HCT116 (cell line): ENCODE measurements at places on chromosomes 6 and 20. TPM values are rescaled to one million over a fixed set of nuclear protein-coding genes. Genes with fewer than 3 reads are reported as not detected.
A peak's percentile ranks its signal among the peaks of the same experiment; 100 is the strongest.

DNA sequence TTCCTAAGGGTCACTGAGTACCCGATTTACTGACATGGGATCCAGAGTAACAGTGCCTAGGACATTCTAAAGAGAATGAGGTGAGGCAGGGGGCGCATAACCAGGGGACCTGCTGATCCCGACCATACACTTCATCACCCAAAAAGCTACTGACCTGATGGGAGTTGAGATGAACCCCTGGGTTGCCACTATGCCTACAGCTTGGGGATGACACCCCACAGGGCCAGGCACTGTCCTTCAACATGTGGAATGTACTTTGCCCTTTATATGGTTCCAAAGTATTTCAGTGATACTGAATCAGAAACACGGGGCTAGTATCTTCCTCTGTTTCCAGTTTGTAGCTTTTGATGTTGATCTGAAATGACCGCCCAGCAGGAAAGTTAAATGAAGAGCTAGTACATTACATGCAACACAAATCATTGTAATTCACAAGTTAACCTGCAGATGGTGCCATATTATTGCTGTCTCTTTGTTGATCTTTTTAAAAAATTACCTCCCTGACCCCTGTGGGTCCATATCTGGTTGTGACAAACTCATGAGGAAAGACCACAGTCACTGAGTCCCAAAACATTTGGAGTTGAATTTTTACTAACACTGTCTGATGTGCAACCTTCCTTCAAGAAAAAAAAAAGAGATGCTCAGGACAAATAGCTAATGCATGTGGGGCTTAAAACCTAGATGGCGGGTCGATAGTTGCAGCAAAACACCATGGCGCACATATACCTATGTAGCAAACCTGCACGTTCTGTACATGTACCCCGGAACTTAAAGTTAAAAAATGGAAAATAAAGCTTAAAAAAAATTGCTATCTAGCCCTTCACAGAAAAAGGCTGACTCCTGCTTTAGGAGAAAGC, 42.7 kb upstream of the GCNT2 start:
- DNase-seq, result peak; percentile 41

The PDE7B gene
- 0.61 TPM for total RNA-seq

GRCh38 chr6:104642871-104643270, 216.8 kb downstream of the HACE1 start:
- DNase-seq, result no peak

DNA sequence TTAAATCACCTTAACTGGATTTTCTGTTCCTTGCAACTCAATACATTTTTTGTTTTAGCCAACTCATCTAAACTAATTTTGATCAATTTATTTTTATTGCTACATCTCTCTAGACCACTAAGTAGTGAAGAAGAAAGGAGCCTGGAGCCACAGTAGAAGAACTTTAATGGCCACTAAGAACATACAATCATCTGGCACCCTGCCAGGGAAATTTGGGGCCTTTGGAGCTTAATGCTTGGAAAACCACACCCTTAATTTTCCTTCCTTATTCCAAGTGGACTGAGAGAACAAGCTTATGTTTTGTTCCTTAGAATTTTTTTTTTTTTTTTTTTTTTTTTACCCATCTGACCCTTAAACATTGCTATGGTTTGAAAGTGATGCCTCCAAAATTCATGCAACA, 12.0 kb upstream of the GMDS start:
- no peak for DNase-seq

The CRISP1 gene
- total RNA-seq, result not detected

The NKX2-4 gene
- not detected for total RNA-seq
